ENCODE measurements at places on chromosomes 3 and 15.

GRCh38 chr3:11240496-11240895 is 31.7 kb upstream of the ATG7 start:
- DNase-seq: no peak

DNA sequence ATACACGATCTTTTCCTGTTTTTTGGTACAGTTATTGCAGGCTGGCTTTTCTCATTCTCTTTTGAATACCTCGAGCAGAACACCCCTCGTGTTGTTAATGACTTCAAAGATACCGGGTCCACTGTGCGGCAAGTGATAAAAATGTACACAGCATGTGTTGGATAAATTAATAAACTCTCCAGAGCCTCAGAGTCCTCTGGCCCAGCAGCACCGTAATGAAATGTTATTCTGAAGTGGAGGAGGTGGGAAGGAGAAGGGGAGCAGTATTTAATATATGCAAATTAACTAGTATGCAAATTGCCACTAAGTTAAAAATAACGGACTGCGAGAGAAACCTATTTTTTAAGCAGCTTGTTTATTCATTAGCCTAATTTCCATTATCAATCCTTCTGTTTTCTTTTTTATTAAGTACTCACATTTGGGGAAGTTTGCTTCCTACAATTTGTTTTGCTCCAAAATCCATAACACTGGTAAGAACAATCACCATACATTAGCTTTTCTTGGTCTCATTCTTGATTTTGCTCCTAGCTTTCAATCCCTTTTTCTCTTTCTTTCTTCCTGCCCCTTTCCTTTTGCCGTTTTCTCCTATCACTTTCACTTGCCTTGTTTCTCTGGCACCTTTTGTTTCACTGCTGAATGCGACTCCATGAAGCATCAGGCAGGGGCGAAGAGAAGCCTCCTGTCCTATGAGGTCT is 462.3 kb upstream of the PPP2R3A start:
- DNase-seq: no peak

GRCh38 chr3:142586803-142587406 is 8.4 kb upstream of the ATR start:
- DNase-seq: no peak

DNA sequence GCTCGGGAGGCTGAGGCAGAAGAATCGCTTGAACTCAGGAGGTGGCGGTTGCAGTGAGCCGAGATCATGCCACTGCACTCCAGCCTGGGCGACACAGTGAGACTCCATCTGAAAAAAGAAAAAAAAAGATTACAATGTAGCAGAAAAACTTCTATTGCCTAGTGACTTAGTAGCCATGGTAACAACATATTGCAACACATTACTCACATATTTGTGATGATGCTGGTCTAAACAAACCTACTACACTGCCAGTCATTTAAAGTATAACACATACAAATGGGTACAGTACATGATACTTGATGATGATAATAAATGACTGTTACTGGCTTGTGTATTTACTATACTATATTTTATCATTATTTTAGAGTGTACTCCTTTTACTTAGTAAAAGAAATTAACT is 125.6 kb downstream of the PLOD2 start:
- DNase-seq: no peak

DNA sequence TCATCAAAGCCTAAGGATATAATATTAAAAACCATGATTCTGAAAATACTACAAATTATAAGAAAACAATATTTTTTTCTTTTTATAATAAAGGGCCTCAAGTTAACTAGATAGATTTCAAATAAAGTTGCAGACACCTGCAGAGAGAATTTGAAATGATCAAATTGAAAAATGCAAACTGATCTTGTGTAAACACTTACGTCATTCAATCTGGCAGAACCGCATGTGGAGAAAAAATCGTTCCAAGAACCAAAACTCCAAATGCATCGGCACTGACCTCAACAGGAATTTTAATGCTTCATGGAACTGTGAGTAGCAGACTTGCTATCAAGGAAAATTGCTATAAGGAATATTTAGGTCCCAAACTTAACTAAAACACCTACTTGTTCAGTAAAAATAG is 17.2 kb downstream of the CPA3 start:
- DNase-seq: no peak

GRCh38 chr3:27628026-27628750 is 93.9 kb downstream of the EOMES start:
- no peak for DNase-seq

DNA sequence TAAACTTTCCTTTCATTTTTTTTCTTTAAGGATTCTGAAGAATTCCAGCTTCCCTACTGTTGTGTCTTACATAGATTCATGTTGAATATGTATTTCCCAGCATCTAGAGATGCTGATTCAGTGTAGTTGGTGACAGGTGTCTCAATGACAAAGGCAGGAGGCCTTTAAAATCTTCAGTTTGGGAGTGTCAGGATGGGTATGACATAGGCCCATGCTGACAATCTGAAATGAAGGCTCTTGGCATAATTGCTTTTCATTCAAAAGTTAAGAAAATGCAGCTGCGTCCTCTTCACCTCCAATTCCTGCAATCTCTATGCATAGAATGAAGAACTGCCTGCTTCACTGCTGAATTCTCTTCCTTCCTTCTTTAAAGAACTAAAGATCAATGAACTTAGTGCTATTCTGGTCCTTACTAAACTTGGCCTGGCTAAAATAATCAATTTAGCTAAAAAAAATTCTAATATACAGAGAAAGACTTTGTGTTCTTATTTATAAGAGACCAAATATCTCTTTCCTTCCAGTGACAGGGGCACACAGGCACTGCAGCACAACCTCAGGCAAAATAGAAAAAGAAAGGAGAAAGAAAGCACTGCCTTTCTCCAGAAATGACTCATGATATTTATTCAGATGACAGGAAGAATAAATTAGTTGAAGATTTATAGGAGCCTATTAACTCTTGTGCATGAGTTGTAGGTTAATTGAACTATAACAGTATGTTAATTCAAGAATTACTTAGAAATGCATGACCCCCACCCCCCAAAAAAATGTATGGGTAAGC is 152.6 kb upstream of the GBE1 start:
- no peak for DNase-seq

GRCh38 chr15:25418202-25418601 is 20.6 kb downstream of the UBE3A start:
- no peak for DNase-seq

Measured in T-helper 22 cell (primary cell).